ENCODE measurements at places on chromosomes 3 and 15.

GRCh38 chr3:150050510-150050909, 79.8 kb upstream of the PFN2 start:
- DNase-seq, result no peak

DNA sequence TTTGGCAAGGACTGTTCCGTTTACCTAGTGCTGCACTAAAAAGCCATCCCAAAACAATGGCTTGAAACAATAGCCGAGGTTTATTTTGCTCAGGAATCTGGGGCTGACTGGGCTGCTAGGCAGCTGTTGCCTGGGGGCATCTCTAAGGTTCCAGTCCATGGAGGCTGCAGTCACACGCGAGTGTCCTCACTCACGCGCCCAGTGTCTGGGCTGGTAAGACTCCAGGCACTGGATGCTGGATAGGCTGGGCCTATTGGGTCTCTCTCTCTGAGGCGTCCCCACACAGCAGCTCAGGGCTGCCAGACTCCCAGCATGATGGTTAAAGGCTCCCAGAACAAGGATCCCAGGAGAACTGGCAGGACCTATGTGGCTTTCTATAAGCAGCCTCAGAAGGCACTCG, 34.2 kb downstream of the ALS2CL start:
- DNase-seq, result no peak

DNA sequence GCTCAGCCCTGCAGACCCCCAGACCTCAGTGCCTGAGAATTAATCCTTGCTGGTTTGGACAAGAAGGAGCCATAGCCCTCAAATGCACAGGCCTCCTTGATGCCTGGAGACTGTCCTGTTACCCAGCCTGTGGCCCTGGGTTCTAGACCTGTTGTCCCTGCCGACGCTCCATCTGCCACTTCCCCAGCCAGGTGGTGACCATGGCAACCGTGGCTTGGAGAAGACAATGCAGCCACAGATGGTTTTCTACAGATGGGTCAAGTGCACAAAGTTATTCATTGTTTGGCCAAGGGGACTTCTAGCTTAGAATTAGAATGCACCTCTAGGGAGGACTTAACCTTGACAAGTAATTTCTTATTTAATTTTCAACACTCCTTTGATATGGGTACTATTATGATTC, 297.1 kb downstream of the UACA start:
- no peak for DNase-seq

- no peak for DNase-seq
These were observed 407.8 kb downstream of the PLCL2 start for GRCh38 chr3:17292556-17292955.

- no peak for DNase-seq
These were observed 70.8 kb downstream of the SCN11A start for GRCh38 chr3:38980938-38981337.

DNA sequence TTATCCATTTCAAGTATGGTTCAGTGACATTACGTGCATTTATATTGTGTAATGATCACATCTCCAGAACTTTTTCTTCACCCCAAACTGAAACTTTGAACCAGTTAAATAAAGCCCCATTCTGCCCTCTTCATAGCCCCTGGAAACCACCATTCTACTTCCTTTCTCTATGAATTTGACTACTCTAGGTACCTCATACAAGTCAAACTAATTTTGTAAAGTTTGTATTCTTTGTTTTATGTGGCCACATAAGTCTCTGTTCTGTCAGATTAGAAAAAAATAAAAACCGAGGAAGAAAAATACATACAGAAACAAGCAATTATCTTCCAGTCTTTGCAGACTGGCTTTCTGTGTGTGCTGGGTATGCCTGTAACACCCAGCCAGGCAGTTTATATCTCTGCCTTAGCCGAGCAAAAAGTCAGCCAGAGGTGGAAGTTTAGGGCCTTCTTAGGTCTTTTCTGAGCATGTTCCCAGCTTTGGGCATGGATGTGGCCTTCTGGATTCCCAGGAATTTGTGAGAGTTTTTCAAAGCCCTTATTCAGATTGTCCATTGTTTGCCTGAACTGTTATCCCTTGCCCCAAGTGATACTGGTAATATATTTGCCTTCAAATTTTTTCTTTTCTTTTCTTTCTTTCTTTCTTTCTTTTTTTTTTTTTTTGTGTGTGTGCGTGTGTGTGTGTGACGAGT, 6.0 kb upstream of the GRAMD1C start:
- no peak for DNase-seq

DNA sequence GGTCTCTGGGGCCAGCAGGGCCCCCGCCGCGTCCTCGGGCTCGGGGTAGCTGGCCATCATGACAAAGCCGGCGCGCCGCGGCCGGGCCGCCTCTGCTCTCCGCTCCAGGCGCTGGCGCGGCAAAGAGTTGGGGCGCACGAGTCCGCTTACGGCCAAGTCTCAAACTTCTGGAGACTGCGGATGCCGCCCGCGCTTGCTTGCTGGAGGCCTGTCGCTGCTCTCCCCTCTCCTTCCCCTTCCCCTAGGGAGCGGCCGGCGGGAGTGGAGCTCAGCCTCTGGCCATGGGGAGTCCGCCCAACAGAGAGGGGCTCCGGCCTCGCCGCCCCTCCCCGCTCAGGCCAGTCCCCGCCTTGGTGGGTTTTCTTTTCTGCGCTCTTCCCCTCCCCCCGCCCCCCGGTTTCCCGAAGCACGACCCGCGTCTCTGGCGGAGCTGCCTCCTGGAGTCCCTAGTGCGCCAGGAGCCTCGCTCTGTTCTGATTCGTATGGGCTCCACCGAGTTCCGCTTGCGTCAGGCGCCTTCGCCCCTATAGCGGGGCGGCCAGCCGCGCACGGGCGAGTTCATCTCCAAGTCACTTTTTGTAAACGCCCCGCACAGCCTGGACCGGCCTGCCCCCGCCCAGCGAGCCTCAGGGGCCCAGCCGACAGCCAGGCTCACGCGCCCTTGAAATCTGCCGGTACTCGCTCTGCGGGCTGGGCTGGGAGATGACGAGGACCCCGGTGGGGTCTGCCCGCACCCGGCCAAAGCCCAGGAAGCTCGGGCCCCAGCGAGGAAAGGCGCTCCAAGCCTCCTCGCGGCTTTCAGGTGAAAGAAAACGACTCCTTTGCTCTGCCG, at the start of the genes FOXL2 and FOXL2NB:
TSS of gene FOXL2 (minus strand) at position 475 of the 832 bp plus-strand sequence. CDS start at position 60, 415 bp downstream.
TSS of gene FOXL2NB (plus strand) at position 555 of the 832 bp plus-strand sequence. CDS start at position 703, 148 bp downstream.
- no peak for DNase-seq

- DNase-seq, result no peak
These were observed 32.0 kb downstream of the FOXL2 start for GRCh38 chr3:138914870-138915502.

- no peak for DNase-seq
These were observed 263.3 kb downstream of the NEK10 start for GRCh38 chr3:27105904-27106303.

GRCh38 chr3:69283496-69283895, 102.4 kb downstream of the FRMD4B start:
- DNase-seq, result no peak

DNA sequence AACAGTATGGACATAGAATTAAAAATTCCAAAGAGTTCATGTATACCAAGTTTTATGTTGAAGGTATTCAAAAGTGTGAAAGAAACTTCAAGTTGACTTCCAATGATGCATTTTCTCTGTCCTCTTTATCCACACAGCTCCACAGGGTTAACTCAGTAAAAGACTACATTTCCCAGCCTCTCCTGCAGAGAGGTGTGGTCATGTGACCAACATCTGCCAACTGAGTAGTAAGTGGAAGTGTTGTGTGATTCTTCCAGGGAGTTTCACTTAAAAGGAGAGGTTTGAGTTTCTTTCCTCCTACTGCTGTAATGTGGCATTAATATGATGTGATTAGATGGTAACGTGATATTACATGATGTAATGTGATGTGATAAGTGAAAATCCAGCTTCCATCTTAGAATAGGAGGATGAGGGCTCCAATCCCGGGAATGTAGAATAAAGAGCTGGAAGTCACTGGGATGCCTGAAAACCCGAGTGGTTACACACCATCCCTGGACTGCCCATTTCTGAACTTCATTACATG, 280.6 kb downstream of the ARRDC4 start:
- no peak for DNase-seq

DNA sequence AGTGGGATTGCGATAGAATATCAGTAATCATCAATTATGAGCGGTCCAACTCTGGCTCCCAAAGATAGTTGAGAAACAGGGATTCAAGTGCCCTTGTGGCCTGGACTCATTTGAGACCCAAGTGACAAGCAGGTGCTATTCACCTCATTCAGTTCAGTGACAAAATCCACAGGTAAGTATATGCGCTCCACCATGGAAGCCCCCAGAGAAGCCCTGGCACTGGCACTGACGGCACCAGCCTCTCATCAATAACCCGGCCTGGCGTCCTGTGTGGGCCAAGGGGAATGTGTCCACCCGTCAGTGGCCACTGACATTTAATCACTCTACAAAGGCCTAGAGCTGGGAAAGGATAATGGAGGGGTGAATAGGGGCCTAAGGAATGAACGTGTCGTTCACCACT, 117.2 kb downstream of the ADCY5 start:
- DNase-seq, result no peak

Measured in activated CD4-positive, alpha-beta T cell treated with anti-CD3 and anti-CD28 coated beads for 1 hour (primary cell).